ENCODE measurements at places on chromosomes 16 and 17.

- H3K4me1 ChIP-seq: peaks cover 76% of the 10 kb centered on the region
- H3K36me3 ChIP-seq: no peaks in the 10 kb centered on the region
- peak overlapping the region; percentile 100 for H3K27ac ChIP-seq
- peaks cover 49% of the 10 kb centered on the region for H3K27me3 ChIP-seq
Measured at GRCh38 chr16:81519301-81520150, 74.9 kb downstream of the CMIP start.

- H3K4me1 ChIP-seq: peaks cover 5% of the 10 kb centered on the region
- no peak overlapping the region for H3K4me3 ChIP-seq
- H3K36me3 ChIP-seq: no peaks in the 10 kb centered on the region
- no peak overlapping the region for H3K27ac ChIP-seq
- H3K27me3 ChIP-seq: peaks cover 12% of the 10 kb centered on the region
Measured at GRCh38 chr17:65913326-65913850, 278.5 kb downstream of the CEP112 start.

- no peaks in the 10 kb centered on the region for H3K36me3 ChIP-seq
- no peaks in the 10 kb centered on the region for H3K4me1 ChIP-seq
Measured at GRCh38 chr16:52271088-52271750, 275.7 kb downstream of the TOX3 start.

DNA sequence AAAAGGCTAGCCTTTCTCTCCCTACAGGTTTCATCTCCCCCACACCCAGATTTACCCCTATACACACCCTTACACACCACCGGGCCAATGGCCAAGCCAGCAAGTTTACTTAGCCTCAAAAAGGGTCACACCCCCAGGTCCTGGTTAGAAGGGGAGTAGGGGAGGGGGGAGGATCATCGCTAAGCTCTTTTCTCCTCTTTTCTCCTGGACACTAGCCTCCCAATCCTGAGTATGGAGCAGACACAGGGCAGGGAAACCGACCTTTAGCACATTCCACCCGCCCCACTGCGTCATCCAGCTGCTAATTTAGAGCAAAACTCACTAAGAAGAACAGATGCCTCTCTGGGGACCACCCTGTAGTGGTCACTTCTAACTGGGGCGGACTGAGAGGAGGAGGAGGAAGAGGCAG, 4.4 kb downstream of the ACLY start:
- no peak overlapping the region for H3K4me3 ChIP-seq
- no peaks in the 10 kb centered on the region for H3K27me3 ChIP-seq
- no peak overlapping the region for H3K27ac ChIP-seq
- no peak for DNase-seq
- H3K4me1 ChIP-seq: peaks cover 30% of the 10 kb centered on the region

GRCh38 chr16:3047387-3047720, 993 bp downstream of the MMP25 start:
- no peak for DNase-seq
- H3K27ac ChIP-seq: no peak overlapping the region

DNA sequence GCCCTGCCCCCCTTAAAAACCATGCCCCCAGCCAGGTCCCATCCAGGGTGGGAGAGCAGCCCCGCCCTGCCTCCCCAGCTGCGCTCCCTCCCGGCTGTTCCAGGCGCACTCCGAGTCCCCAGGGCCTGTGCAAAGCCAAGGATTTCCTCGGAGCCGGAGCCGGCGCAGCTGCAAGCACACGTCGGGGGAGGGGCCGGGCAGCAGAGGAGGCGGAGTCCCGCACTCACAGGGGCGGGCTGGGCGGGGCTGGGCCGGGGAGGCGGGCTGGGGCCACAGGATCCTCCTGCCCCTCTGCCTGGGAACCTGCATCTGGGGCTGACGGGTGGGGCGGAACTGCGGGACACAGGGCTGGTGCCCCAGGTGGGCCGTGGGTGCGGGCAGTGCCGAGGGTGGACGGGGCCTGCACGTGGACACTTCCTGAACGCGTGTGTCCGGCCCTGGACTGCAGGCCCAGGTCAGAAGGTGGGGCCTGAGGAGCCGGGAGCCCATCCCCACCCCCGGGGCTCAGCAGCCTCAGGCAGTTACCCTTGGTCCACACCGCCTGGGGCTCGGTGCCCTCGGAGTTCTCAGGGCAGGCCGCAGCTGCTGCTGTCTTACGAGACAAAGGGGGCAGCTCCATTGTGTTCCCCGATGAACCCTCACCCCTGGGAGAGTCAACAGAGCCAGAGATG, 24.0 kb upstream of the SSTR5 start:
- no peaks in the 10 kb centered on the region for H3K27me3 ChIP-seq
- no peaks in the 10 kb centered on the region for H3K36me3 ChIP-seq
- H3K4me3 ChIP-seq: no peak overlapping the region
- DNase-seq: no peak
- no peak overlapping the region for H3K27ac ChIP-seq

GRCh38 chr17:55825213-55825612, 74.4 kb downstream of the PCTP start:
- peaks cover 3% of the 10 kb centered on the region for H3K36me3 ChIP-seq
- no peak overlapping the region for H3K4me3 ChIP-seq
- H3K27ac ChIP-seq: no peak overlapping the region
- DNase-seq: no peak

DNA sequence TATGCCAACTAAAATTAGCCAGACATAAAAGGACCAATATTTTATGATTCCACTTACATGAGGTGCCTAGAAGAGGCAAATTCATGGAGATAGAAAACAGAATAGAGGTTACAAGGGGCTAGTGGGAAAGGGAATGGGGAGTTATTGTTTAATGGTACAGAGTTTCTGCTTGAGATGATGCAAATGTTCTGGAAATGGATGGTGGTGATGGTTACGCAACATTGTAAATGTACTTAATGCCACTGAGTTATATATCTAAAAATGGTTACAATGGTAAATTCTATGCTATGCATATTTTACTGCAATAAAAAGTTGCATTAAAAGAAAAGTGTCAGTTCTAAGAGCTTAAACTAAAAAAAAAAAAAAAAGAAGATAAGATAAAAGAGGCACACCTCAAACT, 17.9 kb downstream of the MT1X start:
- H3K36me3 ChIP-seq: peaks cover 3% of the 10 kb centered on the region
- H3K4me1 ChIP-seq: peaks cover 7% of the 10 kb centered on the region
- DNase-seq: no peak

DNA sequence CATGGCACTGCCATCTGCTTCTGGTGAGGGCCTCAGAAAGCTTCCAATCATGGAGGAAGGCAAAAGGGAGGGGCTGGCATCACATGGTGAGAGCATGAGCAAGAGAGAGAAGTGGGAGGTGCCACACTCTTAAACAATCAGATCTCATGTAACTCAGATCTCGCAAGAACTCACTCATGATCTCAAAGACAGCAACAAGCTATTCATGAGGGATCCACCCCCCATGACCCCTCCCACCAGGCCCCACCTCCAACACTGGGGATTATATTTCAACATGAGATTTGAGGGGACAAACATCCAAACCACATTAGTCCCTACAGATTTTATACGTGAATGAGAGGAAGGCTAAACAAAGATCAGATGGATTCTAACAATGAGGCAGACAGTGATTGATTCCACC, 8.9 kb upstream of the TMEM132E start:
- no peaks in the 10 kb centered on the region for H3K36me3 ChIP-seq
- H3K4me1 ChIP-seq: no peaks in the 10 kb centered on the region
- peaks cover 13% of the 10 kb centered on the region for H3K27me3 ChIP-seq
- no peak overlapping the region for H3K27ac ChIP-seq
- H3K4me3 ChIP-seq: no peak overlapping the region
- no peak for DNase-seq

GRCh38 chr17:1762233-1762900, 507 bp downstream of the SERPINF1 start:
- H3K4me3 ChIP-seq: no peak overlapping the region
- peaks cover 21% of the 10 kb centered on the region for H3K4me1 ChIP-seq
- no peaks in the 10 kb centered on the region for H3K27me3 ChIP-seq
- DNase-seq: no peak
- H3K27ac ChIP-seq: no peak overlapping the region
- no peaks in the 10 kb centered on the region for H3K36me3 ChIP-seq

DNA sequence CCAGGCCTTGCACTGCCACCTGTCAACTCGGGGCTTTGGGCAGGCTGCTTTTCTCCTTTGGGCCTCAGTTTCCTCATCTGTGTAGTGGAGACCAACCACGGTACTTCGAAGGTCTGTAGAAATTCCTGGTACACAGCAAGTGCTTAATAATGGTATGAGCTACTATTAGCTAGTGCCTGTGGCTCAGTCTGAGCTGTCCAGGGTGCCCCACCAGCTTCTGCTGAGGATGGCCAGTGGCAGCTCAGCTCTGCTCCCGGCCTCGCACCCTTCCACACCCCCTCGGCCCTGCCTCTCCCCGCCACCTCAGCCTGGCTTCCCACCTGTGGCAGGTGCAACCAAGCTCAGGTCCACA, 26.2 kb upstream of the PLCG2 start:
- H3K27me3 ChIP-seq: peaks cover 4% of the 10 kb centered on the region
- no peak overlapping the region for H3K4me3 ChIP-seq
- DNase-seq: no peak
- H3K27ac ChIP-seq: peak overlapping the region; percentile 67
- H3K36me3 ChIP-seq: no peaks in the 10 kb centered on the region

- H3K4me3 ChIP-seq: no peak overlapping the region
- no peaks in the 10 kb centered on the region for H3K4me1 ChIP-seq
- no peaks in the 10 kb centered on the region for H3K27me3 ChIP-seq
- no peak overlapping the region for H3K27ac ChIP-seq
- H3K36me3 ChIP-seq: no peaks in the 10 kb centered on the region
Measured at GRCh38 chr16:48912360-48912759, 302.4 kb upstream of the N4BP1 start.

DNA sequence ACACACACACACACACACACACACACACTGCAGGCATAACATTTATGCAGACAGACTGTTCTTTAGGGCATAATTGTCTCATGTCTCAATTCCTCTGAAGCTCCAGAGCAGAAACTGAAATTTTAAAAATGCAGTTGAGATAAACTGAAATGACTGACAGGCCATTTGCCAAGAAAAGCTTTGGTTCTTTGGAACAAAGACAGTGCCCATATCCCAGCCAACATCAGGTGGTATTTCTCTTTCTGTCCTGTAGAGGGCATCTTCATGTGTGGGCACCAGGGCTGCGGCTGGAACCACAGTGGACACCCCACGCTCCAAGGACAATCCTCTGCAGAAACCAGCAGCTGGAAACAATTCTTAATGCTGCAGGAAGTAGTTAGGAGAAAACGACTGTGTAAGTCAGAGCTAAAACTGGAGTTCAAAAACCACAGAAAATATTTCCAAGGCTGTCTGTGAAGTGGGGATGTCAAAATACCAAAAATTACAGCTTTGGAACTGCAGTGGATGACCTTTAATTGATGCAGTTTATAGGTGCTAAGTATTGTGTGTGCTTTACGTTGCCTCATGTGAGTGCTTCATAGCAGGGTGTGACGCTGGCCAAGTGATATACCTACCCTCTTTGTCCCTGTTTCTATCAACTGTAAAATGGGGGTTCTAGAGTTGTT, 10.6 kb upstream of the MEFV start:
- H3K4me1 ChIP-seq: peaks cover 43% of the 10 kb centered on the region
- H3K27ac ChIP-seq: no peak overlapping the region
- H3K36me3 ChIP-seq: peaks cover 7% of the 10 kb centered on the region

GRCh38 chr17:334974-335481, 17.6 kb downstream of the RPH3AL start:
- H3K4me3 ChIP-seq: no peak overlapping the region
- H3K36me3 ChIP-seq: peaks cover 9% of the 10 kb centered on the region
- peaks cover 12% of the 10 kb centered on the region for H3K27me3 ChIP-seq
- peak overlapping the region; percentile 67 for H3K27ac ChIP-seq
- DNase-seq: no peak
- H3K4me1 ChIP-seq: peaks cover 38% of the 10 kb centered on the region

DNA sequence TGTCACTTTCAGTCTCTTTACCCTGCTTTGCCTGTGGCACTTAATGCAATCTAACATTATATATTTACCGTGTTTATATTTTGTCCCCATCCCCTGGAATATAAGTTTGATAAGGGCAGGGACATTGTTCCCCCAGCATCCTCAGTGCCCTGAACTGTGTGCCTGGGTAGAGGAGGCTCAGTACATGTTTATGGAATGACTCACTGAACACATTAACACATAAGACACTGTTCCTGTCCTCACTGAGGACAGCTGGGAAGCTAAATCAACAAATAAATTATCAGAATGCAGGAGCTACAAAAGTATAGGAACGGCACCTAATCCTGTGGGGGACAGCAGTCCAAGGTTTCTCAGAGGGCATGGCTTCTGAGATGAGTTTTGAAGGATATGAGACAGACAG, 27.8 kb downstream of the GRIN2A start:
- H3K4me3 ChIP-seq: no peak overlapping the region
- DNase-seq: no peak
- H3K4me1 ChIP-seq: no peaks in the 10 kb centered on the region
- peaks cover 2% of the 10 kb centered on the region for H3K27me3 ChIP-seq
- no peaks in the 10 kb centered on the region for H3K36me3 ChIP-seq

DNA sequence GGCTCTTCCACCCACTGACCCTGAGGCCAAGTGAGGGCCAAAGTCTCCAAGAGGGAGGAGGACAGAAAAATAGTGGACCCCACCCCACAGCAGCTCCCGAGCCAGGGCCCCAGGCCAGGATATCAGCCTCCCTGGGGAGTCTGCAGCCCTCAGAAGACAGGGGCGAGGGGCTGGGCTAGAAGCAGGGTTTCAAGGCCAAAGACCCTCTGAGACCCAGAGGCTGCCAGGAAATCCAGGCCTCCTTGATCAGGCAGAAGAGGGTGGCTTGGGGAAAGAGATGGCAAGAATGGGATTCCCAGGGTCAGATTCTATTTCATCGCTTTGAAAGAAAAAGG, 156.1 kb downstream of the ZNF423 start:
- H3K27ac ChIP-seq: no peak overlapping the region
- H3K36me3 ChIP-seq: no peaks in the 10 kb centered on the region
- peaks cover 8% of the 10 kb centered on the region for H3K27me3 ChIP-seq
- no peak for DNase-seq

GRCh38 chr16:75305364-75306098, 54.1 kb upstream of the BCAR1 start:
- H3K27me3 ChIP-seq: peaks cover 4% of the 10 kb centered on the region
- H3K36me3 ChIP-seq: peaks cover 55% of the 10 kb centered on the region
- no peak for DNase-seq
- H3K4me1 ChIP-seq: peaks cover 7% of the 10 kb centered on the region
- no peak overlapping the region for H3K4me3 ChIP-seq

GRCh38 chr16:30353438-30354129, 1.5 kb downstream of the CD2BP2 start:
- no peaks in the 10 kb centered on the region for H3K36me3 ChIP-seq
- H3K27me3 ChIP-seq: peaks cover 29% of the 10 kb centered on the region
- peak overlapping the region; percentile 97 for H3K4me3 ChIP-seq
- DNase-seq: no peak
- H3K4me1 ChIP-seq: peaks cover 72% of the 10 kb centered on the region
- peak overlapping the region; percentile 99 for H3K27ac ChIP-seq

GRCh38 chr17:78658281-78658785, 81.1 kb upstream of the DNAH17 start:
- no peak overlapping the region for H3K4me3 ChIP-seq
- DNase-seq: no peak

DNA sequence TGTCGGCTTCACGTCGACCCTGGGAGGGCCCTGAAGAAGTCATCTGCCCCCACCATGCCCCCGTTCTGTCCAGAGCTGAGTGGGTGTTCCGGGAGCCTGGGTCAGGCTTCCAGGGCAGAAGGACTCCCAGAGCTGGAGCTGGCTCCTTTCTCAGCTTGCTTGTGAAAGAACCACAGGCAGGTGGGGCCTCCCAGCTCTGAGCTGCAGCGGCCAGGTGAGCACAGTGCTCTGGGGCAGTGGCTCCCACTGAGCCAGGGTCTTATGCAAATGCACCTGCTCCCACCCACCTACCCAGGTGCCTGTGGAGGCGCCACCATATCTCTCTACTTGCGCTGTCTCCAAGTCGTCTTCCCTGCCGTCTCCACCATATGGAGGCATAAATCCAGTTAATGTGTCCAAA, 140.0 kb upstream of the RPL38 start:
- no peak for DNase-seq
- no peaks in the 10 kb centered on the region for H3K4me1 ChIP-seq
- no peaks in the 10 kb centered on the region for H3K27me3 ChIP-seq
- no peaks in the 10 kb centered on the region for H3K36me3 ChIP-seq
- H3K4me3 ChIP-seq: no peak overlapping the region
